ENCODE measurements at places on chromosomes 4 and X. TPM values are rescaled to one million over a fixed set of nuclear protein-coding genes. Genes with fewer than 3 reads are reported as not detected.

The SLC6A8 gene
- 29.3 TPM for total RNA-seq

The SULT1B1 gene
- total RNA-seq, result 0.52 TPM

The ARHGAP10 gene
- total RNA-seq, result 18.4 TPM

The TBC1D8B gene
- 10.0 TPM for total RNA-seq

The TEX13A gene
- total RNA-seq, result not detected

The SLC6A14 gene
- under 0.01 TPM for total RNA-seq

All from epithelial cell of alveolus of lung (primary cell).